MG63 (cell line): ENCODE measurements at places on chromosomes 7 and 10.

DNA sequence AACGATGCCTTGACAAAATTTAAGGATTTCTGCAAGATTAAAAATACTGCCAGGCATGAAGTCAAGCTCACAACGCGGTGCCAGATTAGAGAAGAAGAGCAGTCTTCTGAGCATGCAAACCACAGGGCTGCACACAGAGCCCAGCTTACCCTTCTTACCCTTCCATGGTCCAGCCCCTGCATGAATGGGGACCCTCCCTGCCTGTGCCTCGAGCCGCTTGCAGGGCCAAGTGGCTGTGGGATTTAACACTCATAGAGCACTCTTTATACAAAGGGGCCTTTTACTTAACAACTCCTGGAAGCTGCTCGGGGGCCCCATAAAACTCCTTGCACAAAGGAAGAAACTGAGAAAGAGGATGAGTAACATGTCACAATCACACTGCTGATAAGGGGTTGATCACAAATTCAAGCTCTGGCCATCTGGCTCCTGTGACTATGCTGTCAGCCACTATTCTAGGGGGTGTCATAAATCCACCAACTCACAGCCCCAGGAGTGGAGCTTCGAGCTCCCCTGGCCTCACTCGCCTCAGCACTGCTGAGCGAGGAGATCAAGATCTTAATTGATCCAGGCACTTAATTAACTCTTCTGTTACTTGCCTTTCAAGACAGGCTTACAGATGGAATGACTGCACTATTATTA lies 514.8 kb downstream of the TNS3 start:
- no peak for DNase-seq

DNA sequence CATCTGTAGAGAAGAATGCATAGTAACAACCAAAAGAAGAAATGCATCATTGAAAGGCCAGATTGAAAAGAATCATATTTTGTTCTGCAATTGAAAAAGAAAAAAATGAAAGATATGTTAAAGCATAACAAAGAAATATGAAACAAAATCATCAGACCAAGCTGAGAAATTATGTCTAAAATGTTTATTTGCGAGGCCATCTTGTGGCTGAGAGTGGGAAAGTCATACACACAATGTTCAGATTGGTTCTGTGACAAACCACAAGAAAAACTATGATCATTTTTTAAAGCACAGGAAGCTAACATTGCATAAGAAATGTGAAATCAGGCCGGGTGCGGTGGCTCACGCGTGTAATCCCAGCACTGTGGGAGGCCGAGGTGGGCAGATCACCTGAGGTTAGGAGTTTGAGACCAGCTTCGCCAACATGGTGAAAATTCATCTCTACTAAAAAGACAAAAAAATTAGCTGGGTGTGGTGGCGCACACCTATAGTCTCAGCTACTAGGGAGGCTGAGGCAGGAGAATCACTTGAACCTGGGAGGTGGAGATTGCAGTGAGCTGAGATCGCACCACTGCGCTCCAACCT lies 36.6 kb downstream of the ABCB5 start:
- DNase-seq: no peak

DNA sequence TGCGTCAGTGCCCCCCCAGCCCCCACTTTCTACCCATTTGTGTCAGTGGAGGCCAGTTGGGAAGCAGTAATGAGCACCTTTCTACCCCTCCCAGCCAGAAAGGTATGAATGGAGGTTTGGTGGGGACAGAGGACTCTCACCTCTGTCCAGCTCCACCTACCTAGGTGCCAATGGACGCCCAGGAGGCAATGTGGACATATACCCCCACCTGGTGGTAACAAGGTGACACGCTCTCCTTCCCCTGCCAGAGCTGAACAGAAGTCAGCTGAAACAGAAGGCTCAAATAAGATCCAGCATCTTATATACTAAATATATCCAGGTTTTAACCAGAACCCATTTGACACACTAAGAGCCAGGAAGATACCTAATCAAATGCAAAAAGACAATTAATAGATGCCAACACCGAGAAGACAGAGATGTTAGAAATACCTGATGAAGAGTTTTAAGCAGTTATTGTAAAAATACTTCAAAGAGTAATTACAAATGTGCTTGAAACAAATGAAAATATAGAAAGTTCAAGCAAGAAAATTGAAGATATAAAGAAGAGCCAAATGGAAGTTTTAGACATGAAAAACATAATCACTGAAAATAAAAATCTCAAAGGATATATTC lies 18.4 kb upstream of the SORCS3 start:
- no peak for DNase-seq

GRCh38 chr10:69988094-69988493 lies 64.6 kb upstream of the MACROH2A2 start:
- DNase-seq: no peak

- DNase-seq: no peak
Observed at GRCh38 chr10:35611750-35612149, 6.6 kb downstream of the GJD4 start.

DNA sequence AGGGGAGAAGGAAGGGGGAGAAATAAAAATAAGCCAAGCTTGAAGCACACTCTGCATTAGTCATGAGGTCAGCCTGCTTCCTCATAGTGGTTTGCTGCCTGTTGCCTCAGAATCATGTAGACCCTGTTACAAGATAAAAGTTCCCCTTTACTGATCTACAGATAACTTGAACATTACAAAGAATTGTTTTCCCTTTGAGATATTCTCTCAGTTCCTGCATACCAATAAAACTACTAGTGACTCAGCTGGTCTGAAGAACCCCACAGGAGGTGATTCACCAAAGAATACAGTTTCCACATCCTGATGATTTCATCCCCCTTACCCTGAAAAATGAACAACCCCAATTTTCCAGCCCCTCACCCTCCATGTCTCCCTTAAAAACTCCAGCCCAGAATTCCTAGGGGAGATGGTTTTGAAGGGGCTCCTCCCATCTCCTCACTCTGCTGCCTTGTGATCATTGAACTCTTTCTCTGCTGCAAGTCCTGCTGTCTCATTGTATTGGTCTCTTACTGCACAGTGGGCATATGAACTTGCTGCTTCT lies 31.5 kb upstream of the NRP1 start:
- peak; percentile 3 for DNase-seq

- peak; percentile 78 for DNase-seq
Observed at GRCh38 chr10:68231106-68231816, 652 bp downstream of the ATOH7 start.
